ENCODE measurements at places on chromosomes 3 and 15. TPM values are rescaled to one million over a fixed set of nuclear protein-coding genes. Genes with fewer than 3 reads are reported as not detected.
A peak's percentile ranks its signal among the peaks of the same experiment; 100 is the strongest.

- no peak for DNase-seq
These were observed 987 bp downstream of the PRTG start for GRCh38 chr15:55741833-55742497.

Gene ZIC1
- not detected for polyA plus RNA-seq

- DNase-seq: peak; percentile 32
These were observed 449.9 kb upstream of the GOLIM4 start for GRCh38 chr3:168545591-168545990.

Gene POLQ
- 0.22 TPM for polyA plus RNA-seq

GRCh38 chr3:138066383-138066782, 49.0 kb downstream of the DZIP1L start:
- no peak for DNase-seq

DNA sequence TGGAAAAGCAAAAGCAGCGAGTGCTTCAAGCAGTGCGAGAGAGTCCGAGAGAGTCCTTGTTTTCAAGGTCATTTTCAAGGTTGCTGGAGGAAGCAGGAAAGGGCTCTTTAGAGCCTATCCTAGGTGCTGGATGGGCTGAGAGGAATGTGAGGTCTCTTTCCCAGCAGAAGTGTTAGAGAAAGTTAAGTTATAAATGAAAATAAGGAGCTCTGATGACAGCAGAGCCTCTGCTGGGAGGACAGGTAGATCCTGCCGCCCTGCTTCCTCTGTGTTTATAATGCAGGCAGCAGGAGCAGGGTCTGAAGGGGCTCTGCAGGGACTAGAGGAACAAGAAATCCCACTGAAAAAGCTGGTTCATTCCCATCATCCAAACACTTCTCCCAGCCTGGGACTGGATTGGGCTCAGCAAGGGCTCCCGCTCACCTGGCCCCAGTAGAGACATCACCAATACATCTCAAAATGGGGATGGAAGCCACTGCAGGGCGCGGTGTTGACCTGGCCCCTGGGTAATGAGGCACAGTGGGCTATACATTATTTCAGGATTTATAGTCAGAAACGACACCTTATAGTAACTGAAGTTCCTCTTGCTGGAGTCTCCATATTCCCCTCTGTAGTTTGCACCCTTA, 41.5 kb upstream of the RAB6B start:
- no peak for DNase-seq

Gene ZNF35
- polyA plus RNA-seq: 4.5 TPM

Gene HIGD2B
- not detected for polyA plus RNA-seq

Gene CSPG5
- polyA plus RNA-seq: 0.07 TPM

Gene GOLGA8S
- 0.66 TPM for polyA plus RNA-seq

DNA sequence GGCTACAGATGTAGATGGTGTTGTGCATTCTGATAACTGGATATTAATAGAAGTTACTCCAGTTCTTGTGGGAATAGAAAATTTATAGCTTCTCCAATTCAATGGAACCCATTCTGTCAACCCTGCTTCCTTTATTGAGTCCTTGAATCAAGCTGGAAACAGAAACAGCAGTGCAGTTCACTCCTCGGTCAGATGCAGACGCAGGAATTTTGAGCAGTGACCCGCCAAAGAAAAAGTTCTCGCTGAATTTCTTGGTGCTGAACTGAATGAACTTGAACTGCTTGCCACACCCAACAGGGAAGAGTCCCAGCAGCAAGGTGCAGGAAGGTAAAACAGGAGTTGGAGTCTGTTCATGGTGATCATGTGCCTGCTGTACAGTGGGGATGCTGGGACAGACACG, 10.3 kb downstream of the HRH1 start:
- DNase-seq: no peak

GRCh38 chr15:89381331-89381730, 46.7 kb upstream of the POLG start:
- no peak for DNase-seq

DNA sequence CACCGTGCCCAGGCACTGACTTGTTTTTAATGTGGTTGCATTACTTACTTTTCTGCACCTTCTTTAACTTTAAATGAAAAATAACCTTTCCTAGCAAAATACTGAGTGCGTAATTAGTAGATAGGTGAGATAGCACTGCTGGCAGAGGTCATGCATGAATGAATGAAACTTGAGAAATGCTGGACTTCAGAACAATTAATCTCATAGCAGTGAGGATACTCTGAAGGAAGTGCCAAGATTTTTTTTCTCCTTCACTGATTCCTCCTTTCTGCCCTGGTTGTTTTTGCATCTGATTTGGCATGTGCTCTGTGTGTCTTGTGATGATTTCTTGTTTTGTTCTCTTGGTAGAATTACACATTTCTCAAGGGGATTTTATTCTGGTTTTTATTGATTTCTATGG, 378.9 kb downstream of the PTPRG start:
- no peak for DNase-seq

- DNase-seq: no peak
These were observed 458.6 kb downstream of the GABRG3 start for GRCh38 chr15:27429577-27429976.

Gene PLOD2
- 13.7 TPM for polyA plus RNA-seq

DNA sequence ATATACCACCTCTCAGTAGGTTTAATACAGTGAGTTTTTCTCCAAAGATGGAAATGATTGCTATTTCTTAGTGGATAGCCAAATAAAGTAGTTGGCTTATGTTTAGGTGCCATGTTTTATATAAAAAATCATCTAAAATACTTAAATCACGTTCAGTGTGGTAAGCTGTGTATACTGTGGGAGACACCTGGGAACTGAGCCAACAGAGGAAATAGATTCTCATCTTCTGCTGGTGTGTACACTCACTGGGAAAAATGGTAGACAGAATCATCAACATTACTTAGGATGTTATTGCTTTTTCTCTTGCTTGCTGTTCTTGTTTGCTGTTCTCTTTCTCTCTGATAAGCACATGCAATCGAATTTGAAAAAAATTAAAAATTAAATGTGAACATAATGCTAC, 112.6 kb upstream of the MB21D2 start:
- no peak for DNase-seq

- DNase-seq: no peak
These were observed 620.8 kb upstream of the MDFIC2 start for GRCh38 chr3:70933105-70933810.

DNA sequence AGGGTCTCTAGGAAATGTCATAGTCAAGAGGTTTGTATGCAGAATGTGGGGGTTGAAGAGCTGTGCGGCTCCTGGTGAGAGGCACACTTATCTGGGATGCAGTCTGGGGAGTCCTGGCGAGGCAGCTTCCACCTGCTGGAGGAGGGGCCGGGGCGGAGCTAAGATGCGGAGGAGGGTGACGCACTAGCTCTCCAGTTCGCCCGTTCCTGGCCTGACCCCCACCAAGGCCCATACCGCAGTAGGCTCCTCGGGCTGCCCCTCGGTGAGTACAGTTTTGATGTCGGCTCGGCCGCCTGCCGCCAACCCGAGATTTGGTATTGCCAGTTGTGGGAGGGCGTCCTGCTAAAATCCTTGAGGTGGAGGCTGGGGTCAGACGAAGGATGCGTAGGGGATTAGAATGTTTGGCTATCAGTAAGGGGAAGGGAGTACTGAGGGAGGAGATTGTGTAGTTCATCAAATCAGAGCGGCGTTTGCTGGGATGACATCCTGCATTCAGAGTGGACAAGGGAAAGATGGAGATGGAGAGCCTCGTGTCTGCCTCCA, at the start of gene SCG5:
Gene SCG5, plus strand, starts transcription at position 194 of the 543 bp plus-strand sequence. CDS start 1,883 bp downstream, outside the sequence.
- no peak for DNase-seq

DNA sequence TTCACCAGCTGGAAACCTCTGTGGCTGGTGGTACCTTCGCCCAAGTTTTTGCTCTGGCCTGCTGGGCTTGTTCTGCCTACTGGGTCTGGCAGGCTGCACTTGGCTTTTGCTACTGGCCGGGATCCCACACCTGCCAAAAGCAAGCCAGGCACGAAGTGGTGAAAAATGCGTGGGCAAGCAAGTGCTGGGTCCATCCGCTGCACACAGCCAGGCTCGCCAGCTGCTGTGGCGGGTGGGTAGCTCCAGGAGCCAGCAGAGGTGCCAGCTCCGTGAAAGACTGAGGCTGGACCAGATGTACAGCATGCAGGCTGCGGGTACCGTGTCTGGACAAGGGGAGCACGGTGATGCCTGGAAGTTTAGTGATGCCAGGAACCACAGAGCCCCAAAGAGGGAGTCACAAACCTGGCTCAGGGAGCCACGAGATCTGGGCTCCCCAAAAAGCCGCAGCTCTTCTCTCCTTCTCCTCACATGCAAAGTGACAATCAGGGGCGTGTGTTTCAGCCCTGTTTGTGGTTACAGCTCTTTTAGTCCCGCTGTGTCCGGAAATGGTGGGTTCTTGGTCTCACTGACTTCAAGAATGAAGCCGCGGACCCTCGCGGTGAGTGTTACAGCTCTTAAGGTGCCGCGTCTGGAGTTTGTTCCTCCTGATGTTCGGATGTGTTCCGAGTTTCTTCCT, 1455.6 kb upstream of the GBE1 start:
- DNase-seq: no peak

- no peak for DNase-seq
These were observed 29.6 kb downstream of the SEC61A1 start for GRCh38 chr3:128081846-128082245.

Gene BUB1B
- 0.17 TPM for polyA plus RNA-seq

- DNase-seq: no peak
These were observed 201.1 kb upstream of the CADPS start for GRCh38 chr3:63076357-63076756.

DNA sequence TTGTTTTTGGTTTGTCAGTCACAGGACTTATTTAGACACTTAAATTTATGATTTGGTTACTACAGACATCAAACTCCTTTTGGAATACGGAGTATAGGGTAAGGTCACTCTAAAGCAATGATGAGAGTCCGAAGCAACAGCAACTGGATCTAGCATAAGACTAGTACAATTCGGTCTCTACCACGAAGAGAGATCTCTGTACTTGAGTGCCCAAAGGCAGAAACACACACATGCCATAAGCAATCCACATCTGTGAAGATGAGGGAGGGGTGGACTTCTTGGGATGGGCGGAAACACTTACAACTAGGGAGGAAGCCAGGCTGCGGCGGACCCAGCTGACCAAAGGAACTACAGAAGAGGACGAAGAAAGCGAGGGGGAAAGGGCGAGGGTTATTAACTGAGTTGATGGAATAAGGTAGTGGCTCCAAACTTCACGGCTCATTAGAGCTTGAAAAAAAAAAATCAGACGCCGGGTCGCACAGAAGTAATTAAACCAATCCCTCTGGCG, 595 bp downstream of the DPH6 start:
- peak; percentile 55 for DNase-seq

Gene PDZRN3
- polyA plus RNA-seq: 49.1 TPM

Gene MAGI1
- polyA plus RNA-seq: 21.9 TPM

DNA sequence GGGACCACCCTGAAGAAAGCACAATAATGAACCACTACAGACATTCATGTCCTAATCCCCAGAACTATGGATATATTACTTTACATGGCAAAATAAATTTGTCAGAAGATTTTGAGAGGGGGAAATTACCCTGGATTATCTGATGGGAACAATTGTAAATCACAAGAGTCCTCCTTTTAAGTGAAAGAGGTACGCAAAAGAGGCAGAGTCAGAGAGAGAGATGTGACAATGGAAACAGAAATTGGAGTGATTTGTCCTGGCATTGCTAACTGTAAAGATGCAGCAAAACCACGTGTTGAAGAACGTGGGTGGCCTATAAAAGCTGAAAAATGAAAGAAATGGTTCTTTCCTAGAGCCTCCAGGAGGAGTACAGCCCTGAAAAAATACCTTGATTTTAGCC, 1121.4 kb upstream of the ALCAM start:
- no peak for DNase-seq

- DNase-seq: no peak
These were observed 3.6 kb upstream of the CHD2 start for GRCh38 chr15:92896561-92896960.

GRCh38 chr3:131540821-131541220, 38.0 kb upstream of the MRPL3 start:
- DNase-seq: no peak

DNA sequence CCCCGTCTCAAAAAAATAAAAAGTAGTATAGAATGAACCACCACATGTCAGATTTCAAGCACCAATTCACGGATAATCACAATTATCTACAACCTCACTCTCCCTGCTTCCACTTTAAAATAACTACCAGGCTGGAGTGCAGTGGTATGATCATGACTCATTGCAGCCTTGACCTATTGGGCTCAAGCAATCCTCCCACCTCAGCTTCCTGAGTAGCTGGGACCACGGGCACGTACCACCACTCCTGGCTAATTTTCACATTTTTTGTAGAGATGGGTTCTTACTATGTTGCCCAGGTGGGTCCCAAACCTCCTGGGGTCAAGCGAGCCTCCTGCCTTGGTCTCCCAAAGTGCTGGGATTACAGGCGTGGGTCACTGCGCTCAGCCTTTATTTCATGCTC, 38.1 kb upstream of the LDHAL6B start:
- no peak for DNase-seq

DNA sequence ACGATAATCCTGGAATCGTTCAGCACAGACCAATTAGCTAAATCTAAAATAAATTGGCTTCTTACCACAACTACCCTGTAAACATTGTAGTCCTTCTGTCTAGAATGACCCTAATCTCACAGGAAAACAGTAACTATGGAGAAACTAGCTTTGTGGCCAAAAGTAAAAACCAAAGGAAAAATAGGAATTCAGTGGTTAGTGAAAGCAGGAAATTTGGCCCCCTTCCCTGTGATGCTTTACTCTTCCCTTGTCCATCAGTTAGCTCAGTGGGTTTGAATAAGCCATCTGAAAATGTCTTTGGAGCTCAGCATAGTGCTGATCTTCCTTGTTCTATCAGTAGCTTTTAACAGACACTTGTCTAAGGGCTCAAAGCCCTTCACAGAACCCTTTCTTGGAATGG, 1.6 kb downstream of the NMD3 start:
- no peak for DNase-seq

All from heart right ventricle (tissue), 16 donors.